ENCODE measurements at places on chromosomes 11 and 22. TPM values are rescaled to one million over a fixed set of nuclear protein-coding genes. Genes with fewer than 3 reads are reported as not detected.

The ZNF215 gene
- 2.4 TPM for total RNA-seq

The SPI1 gene
- 8.2 TPM for total RNA-seq

DNA sequence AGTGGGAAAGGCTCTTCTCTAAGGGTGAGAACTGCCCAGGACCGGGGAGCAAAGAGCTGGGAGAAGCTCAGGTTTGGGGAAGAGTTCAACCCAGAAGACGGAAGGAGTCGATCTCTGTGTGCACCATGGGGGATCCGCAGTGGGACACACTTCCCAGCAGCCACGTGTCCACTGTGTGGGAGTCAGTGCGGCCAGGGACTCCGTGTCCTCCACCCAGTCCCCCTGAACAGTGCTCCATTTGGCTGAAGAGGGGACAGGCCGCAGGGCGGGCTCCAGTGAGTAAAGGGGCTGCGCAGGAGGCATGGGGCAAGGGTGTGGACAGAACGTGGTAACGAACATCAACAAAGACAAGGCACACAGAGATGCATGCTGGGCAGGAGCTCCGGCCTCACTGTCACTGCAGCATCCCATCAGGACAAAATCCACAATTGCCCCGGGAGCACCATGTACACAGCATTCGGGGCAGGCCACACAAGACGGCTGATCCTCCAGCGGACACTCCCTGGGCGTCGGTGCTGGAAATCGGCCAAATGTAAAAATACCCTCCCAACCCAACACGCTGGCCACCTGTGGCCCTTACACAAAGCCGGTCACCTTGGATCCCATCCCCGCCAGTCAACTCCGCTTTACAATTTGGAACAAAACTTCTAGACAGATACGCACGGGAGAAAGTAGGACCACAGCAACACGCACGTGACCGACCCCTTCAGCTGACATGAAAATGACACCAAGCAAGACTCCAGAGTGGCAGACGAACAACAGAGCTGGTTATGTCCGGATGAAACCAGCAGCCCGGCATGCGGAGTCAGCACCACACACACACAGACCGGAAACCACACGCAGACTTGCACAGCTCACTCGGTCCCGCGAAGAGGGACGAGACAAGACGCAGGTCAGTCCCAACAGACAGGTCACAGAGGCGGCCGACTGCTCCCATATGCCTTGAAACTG, 366.8 kb downstream of the SHANK2 start:
- DNase-seq = no peak

- no peak for DNase-seq
Measured at GRCh38 chr11:127993788-127994187, 593.6 kb downstream of the ETS1 start.

The MMP8 gene
- not detected for total RNA-seq

- no peak for DNase-seq
Measured at GRCh38 chr11:35338921-35339320, 80.4 kb downstream of the SLC1A2 start.

The RAG2 gene
- total RNA-seq = not detected

GRCh38 chr11:76175783-76176182, 30.5 kb downstream of the WNT11 start:
- DNase-seq = peak; percentile 63

GRCh38 chr11:14544611-14545010, 24.4 kb upstream of the PSMA1 start:
- DNase-seq = no peak

DNA sequence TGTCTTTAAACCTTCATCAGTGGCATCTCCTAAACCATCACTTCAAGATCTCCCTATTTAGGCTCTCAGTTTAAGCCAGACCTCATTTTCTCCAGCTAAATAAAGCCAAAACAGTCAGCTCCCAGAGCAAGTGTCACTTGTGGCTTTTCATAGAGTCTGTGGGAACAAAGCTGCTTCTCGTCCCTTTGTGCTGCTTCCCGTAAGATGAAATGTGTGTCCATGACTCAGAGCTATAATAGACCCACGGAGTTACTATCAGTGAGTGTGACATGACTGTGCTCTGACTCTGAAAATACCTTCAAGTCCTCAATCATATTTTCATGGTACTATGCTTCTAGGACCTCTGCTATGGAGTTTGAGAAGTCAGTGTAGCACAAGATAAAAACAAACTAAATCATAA, 57.3 kb upstream of the SLN start:
- no peak for DNase-seq

GRCh38 chr11:118757876-118758399, 33.0 kb downstream of the DDX6 start:
- no peak for DNase-seq

GRCh38 chr11:123011510-123011909, 29.9 kb upstream of the BSX start:
- DNase-seq = no peak

DNA sequence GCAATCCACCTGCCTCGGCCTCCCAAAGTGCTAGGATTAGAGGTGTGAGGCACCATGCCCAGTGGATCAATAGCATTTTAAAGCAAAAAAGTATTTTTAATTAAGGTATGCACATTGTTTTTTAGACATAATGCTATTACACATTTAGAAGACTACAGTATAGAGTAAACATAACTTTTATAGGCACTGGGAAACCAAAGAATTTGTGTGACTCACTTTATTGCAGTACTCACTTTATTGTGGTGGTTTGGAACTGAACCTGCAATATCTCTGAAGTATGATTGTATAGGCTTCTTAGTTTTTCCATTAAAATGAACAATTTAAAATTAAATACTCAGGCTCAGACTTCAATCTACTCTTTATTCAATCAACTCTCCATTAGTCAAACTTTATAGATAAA, 17.5 kb upstream of the CD3E start:
- no peak for DNase-seq

GRCh38 chr11:9574622-9575259, 1.3 kb downstream of the WEE1 start:
- peak; percentile 34 for DNase-seq

The ZNF280A gene
- total RNA-seq = not detected

- DNase-seq = peak; percentile 37
Measured at GRCh38 chr11:119093942-119094815, 7.5 kb downstream of the DPAGT1 start.

GRCh38 chr11:118497831-118498230, 29.4 kb upstream of the TTC36 start:
- no peak for DNase-seq

DNA sequence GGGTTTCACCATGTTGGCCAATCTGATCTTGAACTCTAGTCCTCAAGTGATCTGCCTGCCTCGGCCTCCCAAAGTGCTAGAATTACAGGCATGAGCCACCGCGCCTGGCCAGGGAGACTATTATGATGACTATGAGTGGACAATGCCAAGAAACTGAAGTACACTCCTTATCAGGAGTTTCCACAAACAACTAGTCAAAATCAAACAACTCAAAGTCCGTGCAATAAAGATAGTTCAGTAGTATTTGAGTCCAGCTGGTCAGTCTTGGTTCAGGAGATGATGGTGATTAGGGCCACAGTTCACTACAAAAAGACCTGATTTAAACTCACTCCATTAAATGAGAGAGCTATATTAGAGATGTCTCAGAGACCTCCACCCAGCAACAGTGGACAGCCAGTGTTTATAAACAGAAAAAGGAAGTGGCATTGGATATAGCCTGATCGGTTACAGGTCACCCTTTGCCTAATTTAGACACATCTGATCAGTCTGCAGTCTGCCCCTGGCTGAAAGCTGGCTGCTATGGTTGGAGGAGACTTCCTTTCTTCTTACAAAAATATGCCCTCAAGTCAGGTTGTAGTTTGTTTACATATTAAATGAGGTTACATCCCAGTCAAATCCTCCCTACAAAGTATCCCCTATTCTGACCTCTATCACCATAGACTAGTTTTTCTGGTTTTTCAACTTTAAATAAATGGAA, 17.0 kb downstream of the CD3E start:
- peak; percentile 49 for DNase-seq

The YPEL4 gene
- not detected for total RNA-seq

- DNase-seq = no peak
Measured at GRCh38 chr11:119974051-119974450, 163.9 kb downstream of the TRIM29 start.

Data from stomach (tissue), 19 donors.